Activated CD8-positive, alpha-beta memory T cell treated with anti-CD3 and anti-CD28 coated beads for 48 hours (primary cell): ENCODE measurements at places on chromosomes 5 and 9.

DNA sequence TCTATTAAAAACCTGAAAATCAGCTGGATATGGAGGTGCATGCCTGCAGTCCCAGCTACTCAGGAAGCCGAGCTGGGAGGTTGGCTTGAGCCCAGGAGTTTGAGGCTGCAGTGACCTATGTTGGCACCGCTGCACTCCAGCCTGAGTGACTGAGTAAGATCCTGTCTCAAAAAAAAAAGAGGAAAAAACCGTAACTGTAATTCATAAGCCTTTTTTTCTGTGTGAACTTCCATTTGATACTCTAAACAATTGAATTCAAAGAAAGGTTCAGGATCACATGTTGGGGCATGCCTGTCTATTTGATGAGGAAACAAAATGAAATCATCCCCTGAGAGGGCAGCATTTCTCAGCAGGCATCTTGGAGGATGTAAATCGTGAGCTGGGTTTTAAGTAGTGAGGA is 38.8 kb downstream of the ITGA2 start:
- DNase-seq: no peak

- no peak for DNase-seq
Measured at GRCh38 chr9:122580360-122580759, 2.8 kb downstream of the OR1L8 start.

DNA sequence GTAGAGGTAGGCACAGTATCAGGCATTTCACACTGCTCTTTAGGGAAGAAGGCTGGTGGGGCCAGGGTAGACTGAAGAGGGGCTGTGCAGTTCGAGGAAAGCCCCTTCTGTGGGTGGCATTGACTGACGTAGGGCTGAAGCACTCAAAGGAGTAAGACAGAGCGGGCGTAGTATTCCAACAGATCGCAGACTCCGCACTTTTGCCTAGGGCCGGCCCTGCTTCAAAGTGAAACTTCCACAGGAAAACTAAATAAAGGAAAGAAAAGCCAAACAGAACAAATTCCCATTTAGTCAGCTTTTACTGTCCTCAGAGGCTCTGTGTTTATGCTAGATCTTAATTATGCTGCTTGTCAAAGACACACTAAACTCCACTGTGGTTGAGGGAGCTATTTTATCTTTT is 493.0 kb upstream of the WWC1 start:
- no peak for DNase-seq

- no peak for DNase-seq
Measured at GRCh38 chr5:150663936-150664335, 2.9 kb downstream of the MYOZ3 start.

DNA sequence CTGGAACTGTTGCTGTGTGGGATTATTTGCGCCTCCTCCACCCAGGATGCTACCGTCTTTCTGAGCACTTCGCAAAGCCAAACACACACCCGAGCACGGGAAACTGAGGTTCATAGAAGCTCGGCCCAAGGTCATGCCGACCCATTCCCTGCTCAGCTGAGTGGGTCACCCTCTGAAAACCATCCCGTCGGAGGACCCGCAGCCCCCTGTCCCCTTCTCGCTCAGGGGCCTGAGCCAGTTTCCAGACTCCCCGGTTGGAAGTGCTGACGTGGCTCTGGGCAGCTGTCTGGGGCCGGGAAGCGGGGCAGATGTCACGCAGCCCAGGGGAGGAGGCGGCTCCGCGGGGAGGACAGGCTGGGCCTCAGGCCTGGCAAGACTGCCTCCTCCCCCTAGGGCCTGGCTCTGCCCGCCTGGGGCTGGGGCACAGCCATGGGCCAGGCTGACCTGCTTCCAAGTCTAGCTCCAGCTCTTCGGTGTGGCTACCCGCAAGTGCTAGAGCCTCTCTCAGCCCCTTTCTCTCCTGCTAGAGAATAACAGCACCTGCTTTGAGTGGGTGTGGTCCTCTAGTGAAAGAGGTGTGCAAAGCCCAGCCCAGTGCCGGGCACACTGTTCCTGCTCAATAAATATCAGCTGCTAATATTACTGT is 9.9 kb upstream of the CXXC5 start:
- no peak for DNase-seq

DNA sequence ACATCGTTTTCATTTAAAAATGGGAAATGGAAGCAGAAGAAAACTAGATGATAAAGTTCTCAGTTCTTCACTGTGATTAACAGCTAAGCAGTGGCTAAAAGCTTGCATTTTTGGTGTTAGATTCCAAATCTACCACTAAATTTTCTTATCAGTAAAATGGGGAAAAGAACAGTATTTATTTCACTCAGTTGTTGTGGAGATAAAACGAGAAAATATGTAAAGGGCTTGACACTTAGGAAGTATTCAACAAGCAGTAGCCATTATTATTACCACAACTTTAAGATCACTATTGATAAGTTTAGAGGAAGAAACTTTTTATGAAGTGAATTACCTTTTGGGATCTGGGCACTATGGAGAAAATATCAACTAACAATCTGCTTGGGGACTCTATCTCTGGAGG is 4.5 kb downstream of the STOM start:
- no peak for DNase-seq
